CD4-positive, alpha-beta T cell treated with Interleukin-10 for 1 hour (primary cell): ENCODE measurements at places on chromosomes 1 and 21.

DNA sequence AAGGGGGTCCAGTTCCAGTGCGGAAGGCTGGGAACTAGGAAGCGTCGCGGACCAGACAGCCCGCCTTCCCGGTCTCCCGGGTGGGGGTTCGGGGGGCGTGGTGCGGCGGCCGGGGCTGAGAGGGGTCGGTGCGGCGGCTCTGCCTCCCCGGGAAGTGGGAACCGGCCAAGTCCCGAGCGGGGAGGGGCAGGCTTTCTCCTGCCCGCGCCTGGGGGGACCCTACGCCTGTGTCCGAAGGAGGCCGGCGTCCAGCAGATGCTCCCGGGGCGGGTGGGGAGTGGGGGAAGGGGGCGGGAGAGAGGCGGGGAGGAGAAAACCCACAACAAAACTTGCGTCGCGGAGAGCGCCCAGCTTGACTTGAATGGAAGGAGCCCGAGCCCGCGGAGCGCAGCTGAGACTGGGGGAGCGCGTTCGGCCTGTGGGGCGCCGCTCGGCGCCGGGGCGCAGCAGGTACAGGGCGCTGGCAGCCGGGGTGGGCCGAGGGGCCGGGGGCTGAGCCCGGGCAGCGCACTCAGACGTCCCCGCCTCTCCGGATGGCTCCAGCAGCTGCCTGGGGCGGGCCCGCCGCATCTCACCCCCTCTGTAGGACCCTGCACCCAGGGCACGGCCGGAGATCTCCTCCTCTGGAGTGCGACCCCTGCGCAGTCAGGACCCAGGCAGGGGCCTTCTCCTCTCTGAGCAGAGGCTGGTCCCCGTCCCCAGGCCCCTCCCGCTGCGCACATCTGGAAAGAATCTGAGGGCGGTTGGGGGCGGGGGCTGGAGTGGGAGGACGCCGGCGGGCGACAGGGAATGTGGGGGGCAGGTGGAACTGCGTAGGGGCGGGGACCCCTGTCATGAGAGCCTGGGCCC, at the start of gene PODN:
Gene PODN (plus strand): TSS at position 355 of the 849 bp plus-strand sequence. CDS start 7,643 bp downstream, outside the sequence.
- no peak for DNase-seq

GRCh38 chr1:220924331-220924970, 45.2 kb downstream of the HLX start:
- no peak for DNase-seq

DNA sequence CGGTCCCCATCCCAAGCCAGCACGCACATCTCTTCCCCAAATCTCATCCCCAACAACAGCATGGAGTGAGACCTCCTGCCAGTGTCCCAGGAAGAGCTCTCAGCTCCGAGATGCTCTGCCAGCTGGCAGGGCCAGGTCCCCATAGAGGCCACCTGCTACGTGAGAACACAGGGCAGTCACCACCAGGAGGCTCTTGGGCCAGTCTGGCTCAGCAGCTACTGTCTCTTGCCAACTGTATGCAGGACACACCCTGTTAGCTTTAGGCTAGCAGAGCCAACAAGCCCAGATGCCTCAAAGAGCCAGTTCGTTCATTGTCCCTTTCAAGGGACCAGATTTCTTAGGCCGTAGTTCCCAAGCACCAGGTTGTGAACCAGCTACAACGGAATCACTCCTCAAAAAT, 36.9 kb downstream of the FBXO2 start:
- no peak for DNase-seq

DNA sequence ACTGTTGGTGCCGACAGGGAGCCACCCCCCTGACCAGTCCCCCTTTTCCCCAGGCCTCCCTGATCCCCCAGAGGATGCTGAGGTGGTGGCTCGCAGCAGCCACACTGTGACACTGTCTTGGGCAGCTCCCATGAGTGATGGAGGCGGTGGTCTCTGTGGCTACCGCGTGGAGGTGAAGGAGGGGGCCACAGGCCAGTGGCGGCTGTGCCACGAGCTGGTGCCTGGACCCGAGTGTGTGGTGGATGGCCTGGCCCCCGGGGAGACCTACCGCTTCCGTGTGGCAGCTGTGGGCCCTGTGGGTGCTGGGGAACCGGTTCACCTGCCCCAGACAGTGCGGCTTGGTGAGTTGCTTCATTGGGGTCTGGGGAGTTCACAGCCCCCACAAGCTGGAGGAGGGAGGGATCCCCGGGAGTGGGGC, 89.2 kb downstream of the TRIM11 start:
- DNase-seq, result no peak

GRCh38 chr1:63004868-63005267, 220.9 kb downstream of the ATG4C start:
- DNase-seq, result no peak

- no peak for DNase-seq
These were observed 113.4 kb upstream of the ATP1A1 start for GRCh38 chr1:116259663-116260062.

DNA sequence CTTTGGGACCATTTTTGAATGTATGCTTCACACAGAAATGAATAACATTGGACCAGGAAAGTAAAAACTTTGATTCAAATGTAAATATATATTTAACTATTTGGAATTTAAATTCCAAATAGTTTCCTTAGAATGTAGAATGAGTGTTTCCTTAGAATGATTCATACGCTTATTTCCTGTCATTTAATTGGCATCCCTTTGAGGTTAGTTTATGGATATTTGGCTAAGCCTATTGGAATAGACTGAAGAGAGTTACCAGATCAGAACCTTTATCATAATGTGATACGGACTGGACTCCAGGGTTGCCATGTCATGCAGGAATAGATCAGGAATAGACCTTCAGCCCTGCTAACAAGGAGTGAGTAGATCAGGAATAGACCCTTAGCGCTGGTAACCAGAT, 133.1 kb downstream of the TNNI3K start:
- no peak for DNase-seq

GRCh38 chr1:6016191-6016865, 24.1 kb upstream of the NPHP4 start:
- no peak for DNase-seq

- DNase-seq, result no peak
These were observed 613.9 kb upstream of the NEGR1 start for GRCh38 chr1:72896256-72896655.

GRCh38 chr21:26572076-26572701, 897 bp downstream of the CYYR1 start:
- DNase-seq, result no peak

DNA sequence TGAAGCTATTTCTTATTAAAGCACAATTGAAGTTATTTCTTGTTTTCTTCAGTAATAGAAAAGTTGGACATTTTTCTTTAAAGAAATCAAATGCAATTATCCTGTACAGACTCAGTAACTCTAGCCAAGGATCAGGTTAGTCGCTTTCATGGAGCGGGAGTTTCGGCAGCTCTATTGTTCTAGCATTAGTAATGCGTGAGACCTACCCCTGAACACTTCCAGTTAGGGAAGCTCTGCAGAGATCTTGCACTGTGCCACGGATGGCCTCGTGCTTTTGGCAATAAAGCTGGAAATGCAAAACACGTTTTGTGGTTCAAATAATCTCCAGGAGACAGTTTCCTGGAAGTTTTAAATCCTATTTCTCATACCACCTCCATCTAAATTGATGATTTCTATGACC, 488.4 kb downstream of the SETD4 start:
- DNase-seq, result no peak

DNA sequence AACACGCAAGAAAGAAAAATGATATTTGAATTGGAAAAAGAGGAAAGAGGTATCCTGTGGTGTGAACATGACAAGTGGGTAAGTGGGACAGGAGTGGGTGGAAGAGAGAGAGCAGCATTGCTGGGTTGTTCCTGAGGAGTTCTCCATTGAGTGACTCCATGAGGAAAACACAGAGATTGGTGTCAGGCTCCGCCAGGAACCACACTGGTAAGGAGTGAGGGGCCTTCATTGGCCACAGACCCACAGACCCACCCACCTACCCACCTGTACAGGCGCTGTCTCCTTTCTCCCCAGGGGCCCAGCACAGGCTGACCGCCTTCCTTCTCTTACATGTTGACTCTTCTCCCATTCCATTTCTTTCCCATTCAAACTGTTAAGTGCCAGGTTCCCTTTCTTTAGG, 20.9 kb downstream of the S100A7A start:
- no peak for DNase-seq

GRCh38 chr1:206590025-206590758, 22.1 kb downstream of the EIF2D start:
- DNase-seq, result peak; percentile 77

DNA sequence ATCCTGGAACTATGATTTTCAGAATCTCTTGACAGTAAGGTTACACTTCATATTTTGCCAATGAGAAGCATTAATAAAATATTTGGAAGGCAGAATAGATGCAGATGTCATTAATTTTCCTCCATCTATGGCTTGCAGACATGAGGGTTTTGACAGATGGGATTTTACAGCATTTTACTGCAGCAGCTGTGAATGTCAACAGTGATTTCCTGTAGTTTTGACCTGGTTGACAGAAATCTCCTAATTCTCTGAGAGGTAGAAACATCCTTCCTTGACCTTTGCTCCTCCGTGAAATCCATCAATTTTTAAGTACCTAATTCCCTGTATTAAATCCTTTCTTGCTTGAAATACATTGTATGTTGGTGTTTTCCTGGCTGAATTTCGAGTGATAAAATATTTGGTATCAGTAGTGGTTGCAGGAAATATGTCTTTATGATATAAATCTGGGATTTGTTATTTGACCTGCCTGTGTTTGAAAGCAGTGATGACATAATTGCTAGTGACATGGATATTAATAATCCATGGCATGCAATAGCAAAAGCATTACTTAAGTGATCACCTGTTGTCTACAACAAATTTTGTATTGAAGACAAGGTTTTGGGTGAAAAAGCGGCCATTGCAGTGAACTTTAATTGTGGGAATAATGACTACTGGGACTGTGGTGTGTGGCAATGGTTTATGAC, 73.9 kb downstream of the HLX start:
- DNase-seq, result no peak

- DNase-seq, result no peak
These were observed 2.3 kb upstream of the GADD45A start for GRCh38 chr1:67682659-67683197.

- no peak for DNase-seq
These were observed 161.7 kb downstream of the FCRL5 start for GRCh38 chr1:157390651-157391050.

- no peak for DNase-seq
These were observed 9.1 kb upstream of the GPR88 start for GRCh38 chr1:100528871-100529270.

- DNase-seq, result no peak
These were observed 39.6 kb downstream of the LDLRAD2 start for GRCh38 chr1:21851430-21852250.

DNA sequence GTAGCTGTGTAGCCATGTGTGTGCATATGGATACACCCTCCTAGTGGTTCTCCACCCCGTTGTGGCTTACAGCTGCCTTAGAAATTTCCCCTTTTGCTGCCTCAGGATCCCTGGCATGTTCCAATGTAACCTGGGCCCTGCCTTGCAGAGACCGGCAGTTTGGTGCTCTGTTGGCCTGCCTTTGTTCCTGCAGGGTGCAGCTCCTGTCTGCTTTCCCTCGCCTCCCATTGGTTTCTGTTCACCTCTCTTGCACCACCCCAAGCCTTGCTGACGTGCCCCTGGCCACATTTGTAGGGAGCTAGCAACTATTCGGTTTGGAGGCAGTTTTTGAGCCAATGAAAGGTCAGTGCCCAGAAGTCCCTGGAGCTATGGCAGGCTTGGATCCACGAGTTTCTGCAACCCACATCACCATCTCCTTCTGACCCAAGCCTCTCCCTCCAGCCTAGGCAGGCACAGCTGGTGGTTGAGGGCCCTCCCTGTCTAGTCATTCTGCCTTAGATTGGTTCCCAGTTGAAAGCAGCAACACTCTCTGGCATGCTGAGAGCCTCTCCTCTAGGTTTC, 54.9 kb downstream of the MAB21L3 start:
- DNase-seq, result no peak

DNA sequence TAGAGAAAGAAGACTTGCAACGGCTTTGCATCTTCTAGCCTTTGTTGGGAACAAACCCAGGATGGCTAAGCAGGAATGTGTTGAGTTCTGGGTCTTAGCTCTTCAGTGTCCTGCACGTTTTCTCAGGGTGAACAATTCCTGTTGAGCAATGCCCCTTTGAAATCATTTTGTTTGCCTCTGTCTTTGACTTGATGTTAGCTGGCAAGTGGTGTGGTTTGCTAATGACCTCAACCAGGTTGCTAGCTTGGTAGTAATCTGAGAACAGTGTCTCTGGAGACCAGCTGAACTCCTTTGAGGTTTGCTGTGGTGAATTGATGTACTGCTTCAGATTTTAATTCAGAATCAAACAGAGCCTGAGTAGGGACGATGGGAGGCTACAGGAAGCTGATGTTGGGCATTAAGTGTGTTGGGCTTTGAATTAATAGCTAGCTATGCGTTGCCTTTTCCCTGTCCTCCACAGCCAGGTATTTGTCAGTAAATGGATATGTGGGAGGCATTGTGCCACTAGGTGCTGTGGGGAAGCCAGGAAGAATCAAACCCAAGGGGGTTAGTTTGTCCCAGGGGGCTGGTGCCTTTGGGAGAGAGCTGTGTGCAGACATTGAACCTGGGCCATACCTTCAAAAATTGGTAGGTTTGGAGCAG, 23.3 kb upstream of the SRSF10 start:
- DNase-seq, result no peak

GRCh38 chr1:88175120-88175630, 508.9 kb upstream of the PKN2 start:
- DNase-seq, result no peak

- DNase-seq, result no peak
These were observed 43.1 kb downstream of the IL12RB2 start for GRCh38 chr1:67350783-67351182.

DNA sequence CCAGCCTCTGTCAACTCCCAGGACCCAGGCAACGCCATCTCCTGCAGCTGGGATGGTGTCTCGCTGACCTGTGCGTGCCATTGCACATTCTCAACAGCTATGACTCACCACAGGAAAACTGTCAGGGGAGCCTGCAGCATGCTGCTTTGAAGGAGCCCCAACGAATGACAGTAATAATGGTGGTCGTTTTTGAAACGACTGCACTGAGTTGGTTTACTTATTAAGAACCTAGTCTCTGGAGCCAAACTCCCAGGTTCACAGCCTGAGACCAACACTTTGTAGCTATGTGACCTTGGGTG, 21.6 kb downstream of the TCEA3 start:
- no peak for DNase-seq

DNA sequence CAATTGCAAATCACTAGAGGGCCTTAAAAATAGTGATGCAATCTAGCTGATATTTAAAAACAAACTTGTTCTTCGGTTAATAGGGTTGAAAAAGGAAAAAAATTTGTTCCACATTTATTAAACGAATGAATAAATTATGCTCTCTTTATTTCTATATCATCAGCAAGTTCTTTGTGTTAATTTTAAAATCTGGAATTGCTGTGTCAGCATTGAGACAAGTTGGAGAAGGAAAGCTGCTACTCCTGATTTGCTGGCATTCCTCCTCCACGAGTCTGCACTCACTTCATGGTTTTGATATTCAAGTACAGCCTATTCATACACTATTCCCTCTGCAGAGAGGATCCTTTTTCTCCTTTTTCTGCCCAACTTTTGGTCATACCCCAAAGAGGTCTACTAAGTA, 117.6 kb downstream of the MRPL39 start:
- DNase-seq, result no peak

- DNase-seq, result no peak
These were observed 48.3 kb downstream of the ECE1 start for GRCh38 chr1:21241771-21242581.

DNA sequence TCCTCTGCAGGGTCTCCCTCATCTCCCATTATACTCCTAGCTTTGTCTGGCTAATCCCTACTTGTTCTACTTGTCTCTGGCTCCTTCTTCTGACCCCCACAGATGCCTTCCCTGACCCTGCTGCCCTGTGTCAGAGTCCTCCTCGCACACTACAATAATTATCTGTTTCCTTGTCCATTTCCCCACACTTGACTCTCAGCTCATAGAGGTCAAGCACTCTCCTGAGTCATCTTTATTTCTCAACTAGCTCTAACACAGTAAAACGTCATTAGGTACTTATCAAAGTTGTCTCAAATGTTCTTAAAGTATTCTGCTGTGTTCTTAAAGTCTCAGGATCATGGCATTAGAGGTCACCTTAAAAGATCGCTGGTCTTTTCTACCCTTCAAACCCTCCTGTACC, 47.1 kb downstream of the C8A start:
- no peak for DNase-seq
